ENCODE measurements at places on chromosomes 5 and 9.

DNA sequence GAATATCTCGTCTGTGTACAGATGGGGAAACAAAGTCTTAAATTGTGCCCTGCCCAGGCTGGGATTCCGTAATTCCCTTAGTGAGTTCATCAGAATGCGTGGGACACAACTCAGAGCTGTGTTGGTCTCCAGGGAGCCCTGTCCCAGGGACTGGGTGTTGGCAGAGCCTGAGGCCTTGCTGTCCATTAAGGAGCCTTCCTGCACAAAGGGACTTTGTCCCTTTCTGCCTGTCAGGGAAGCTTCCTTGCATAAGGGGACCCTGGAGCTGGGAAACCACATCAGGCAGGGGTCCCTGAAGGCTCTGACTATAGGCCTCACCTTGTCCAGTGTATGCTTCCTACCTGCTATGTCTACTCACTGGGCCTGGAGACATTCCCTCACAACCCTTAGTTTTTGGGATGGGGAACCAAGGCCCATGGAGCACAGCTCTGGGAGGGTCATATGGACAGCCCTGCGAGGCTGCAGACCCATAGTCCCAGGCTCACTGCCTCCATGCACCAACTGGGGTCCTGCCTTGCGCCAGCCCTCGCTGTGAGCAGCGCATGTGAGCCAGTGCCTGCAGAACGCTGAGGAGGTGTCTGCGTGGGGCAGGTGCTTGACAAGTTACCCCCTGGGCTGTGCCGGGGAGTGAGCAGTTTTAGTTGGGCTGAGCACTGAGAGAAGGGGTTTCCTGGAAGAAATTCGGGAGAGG lies 1.6 kb downstream of the CARD19 start:
- no peak for DNase-seq

DNA sequence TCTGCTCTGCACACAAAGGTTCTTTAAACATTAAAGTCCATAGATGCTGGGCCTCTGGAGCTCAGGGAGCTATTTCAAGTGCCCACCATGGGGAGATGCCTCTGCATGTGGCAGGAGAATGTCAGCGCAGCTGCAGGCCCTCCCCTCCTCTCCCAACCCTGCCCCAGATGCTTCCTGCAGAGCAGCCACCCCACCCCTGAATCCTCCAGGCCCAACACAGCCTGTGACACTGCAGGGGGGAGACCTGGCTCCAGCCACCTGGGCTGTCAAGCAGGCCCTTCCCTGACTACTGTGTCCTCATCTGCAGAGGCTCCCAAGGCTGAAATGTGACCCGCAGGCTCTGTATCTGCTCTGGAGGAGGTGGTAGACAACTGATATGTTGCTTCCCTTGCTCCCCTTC lies 213.9 kb downstream of the GABBR2 start:
- DNase-seq, result no peak

DNA sequence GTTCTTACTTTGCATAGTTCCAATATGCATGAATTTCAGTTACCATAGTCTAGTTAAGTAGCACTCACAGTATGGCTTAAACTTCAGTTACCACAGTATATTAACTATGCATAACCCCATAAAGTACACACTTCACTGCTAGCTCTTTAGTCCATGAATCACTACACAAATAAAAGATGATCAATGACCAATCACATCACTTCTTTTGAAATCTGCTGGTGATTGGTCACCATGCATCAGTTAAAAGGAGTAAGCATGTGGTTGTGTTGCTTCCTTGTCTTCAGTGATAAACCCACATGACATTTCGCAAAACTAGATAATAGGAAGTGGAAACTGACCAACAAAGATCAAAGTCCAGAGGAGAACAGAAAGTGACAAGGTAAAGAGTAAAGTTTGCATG lies 79.0 kb downstream of the TAF11L14 start:
- no peak for DNase-seq

DNA sequence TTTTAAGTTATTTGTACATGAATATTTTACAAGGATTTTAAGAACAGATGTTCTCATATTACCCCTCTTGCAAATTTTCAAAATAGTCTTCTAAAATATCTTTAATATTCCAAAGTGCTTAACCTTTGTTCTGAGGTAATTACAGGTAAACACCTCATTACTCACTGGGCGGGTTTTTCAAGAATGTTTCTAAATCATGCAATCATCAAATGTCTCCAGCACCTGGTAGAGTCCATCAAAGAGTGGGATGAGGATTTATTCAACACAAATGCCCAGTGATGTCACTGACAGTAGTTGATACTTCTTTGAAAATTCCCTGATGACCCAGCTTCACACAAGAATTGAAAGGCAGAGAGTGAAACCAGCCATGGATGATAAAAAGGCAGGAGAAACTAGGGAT lies 114.4 kb downstream of the SEC61B start:
- no peak for DNase-seq

DNA sequence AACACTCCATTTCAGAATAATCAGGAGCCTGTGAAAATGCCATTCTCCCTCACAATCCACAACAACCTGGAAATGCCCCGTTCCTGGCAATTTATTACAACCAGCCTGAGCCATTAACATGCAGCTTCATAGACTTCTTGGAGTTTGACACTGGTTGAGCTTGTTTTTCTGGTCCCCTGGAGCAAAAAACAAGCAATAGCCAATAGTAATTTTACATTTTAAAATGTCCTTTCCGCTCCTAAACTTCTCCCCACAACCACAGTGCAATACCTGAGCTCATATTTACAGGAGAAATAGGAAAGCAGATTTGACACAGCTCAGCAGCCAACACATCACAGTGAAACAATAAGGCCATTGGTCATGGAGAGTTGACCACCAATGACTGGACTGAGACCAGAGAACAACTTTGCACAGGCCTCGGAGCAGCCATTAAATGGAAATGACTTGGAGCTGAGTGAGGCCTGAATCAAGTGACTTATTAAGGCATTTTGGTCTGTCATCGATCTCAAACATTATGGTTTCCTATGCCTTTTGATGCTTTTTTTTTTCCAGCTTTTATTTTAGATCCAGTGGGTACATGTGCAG lies 73.0 kb downstream of the ENC1 start:
- DNase-seq, result no peak

DNA sequence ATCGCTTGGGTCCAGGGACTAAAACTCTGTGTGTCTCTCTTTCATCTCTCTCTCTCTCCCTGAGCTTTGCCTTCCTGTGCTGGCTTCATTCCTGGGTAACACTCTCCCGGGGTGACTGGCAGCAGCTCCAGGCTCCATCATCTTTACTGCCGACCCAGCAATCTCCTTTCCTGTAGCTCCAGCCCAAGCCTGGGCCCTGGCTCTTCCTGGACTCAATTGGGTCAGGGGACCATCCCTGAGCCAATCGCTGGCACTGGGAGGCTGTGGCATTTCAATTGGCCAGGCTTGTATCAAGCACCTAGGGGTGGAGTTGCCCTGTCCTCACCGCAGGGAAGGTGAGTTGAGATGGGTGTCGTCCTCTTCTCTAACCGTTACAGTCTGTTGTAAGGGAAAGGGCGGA lies 31.9 kb downstream of the FAM240B start:
- DNase-seq, result no peak

- DNase-seq, result no peak
Observed at GRCh38 chr9:134386951-134387831, 60.9 kb downstream of the RXRA start.

DNA sequence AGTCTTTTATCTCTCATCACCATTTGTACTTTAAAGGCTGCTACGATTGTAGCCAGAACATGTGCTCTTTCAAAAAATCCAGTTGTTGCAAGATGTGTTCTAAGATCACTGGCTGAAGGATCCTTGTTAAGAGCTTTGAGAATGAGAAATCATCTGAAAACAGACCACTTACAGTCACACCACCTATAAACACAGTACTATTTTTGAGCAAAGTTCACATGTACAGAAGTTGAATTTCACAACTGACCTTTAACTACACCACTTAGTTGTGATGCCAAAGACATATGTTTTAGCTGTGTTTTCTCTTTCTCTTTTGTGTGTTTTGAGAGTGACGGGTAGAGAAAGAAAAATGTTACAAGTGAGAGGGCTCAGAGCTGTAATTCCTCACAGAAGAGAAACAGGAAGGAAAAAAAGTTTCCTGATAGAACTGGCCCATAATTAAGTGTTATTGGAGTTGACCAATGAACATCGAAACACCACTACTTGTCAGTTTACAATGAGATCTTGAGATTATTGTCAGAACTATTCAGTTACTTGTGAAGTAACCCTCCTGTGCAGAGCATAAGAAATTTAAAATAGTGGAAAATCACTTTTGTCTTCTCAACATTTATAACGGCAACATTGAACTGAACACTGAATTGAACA lies 245.4 kb downstream of the MLLT3 start:
- no peak for DNase-seq

GRCh38 chr5:62268792-62269191 lies 37.2 kb upstream of the KIF2A start:
- no peak for DNase-seq

GRCh38 chr5:126096442-126097006 lies 326.7 kb upstream of the GRAMD2B start:
- no peak for DNase-seq

- DNase-seq, result no peak
Observed at GRCh38 chr9:126071076-126071750, 255.4 kb upstream of the MVB12B start.
